Effector CD4-positive, alpha-beta T cell (primary cell): ENCODE measurements at places on chromosomes 13 and 19.

DNA sequence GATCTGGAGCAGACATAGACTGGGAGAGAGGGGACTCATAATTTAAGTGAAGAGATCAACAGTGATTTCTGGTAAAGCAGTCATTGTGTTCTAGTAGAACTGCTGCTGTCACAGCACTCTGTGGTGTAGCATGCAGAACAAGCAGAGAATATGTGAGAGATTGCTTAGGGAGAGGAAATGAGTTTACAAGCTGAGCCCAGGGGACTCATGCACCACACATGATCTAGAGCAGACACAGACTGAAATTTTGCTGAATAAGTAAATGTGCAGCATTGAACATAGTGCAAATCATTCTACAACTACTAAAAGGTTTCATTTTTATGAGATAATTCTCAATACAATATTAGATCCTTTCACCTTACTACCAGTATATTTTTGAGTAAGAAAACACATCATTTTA lies 125.7 kb downstream of the MYO16 start:
- no peak for DNase-seq

DNA sequence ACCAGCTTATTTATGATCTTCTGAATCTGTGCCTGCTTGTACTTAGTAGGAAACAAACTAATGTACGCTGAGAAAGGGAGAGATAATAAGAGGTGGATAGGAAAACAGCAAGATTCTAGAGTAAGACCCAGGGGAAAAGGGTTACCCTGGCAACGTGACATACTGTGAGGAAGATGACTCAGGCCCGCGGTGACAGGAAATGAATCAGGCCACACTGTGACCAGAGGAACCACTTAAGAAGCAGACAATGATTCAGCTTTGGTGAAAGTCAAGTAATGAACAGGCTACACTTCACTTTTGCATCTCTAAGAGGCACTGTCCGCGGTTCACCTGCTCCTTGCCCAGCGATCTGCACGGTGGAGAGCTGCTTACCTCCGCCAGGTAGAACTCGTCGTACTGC lies 158.2 kb downstream of the NALCN start:
- DNase-seq: no peak

DNA sequence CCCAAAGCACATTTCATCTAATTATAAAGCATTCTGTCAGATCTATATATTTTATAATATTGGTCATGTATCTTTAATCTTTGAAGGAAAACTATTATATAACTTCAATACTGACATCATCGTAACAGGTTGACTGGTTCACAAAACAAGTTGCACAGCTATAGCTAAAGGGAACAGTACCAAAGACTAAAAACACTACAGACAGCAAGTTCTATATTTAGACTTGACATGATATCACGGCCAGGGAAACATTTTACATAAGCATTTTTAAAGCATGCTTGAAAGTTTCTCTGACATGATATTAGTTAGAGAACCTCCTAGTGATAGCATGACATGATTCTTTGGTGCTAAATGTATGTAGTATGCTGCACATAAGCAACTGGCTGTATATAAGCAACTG lies 182.5 kb downstream of the NDFIP2 start:
- DNase-seq: no peak

GRCh38 chr19:15238639-15239155 lies 6.4 kb upstream of the EPHX3 start:
- DNase-seq: no peak

DNA sequence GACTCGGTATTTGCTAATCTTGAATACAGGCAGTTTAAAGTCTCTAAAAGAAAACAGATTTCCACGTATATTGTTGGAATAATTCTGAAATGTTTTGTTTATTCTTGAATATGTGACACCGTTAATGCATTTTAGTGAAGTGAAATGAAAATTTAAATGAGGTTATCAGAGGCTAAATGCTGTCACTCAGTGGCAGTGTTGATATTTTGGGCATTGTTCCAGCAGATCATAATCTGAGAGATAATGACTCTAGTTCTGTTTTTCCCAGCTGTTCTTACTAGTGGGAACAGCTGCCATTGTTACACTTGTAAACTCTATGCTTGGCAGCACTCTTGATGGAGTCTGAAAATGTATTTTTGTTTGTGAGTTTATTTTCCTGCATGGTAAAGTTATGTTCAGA lies 365.6 kb upstream of the SLC10A2 start:
- no peak for DNase-seq

- no peak for DNase-seq
These were observed 506.7 kb upstream of the GPC6 start for GRCh38 chr13:92719868-92720267.
